ENCODE measurements at places on chromosomes 12 and 14.

GRCh38 chr14:47543459-47543858 lies 131.9 kb downstream of the MDGA2 start:
- DNase-seq, result no peak

- DNase-seq, result peak; percentile 52
These were observed 5.6 kb downstream of the ZNF385A start for GRCh38 chr12:54378796-54379397.

DNA sequence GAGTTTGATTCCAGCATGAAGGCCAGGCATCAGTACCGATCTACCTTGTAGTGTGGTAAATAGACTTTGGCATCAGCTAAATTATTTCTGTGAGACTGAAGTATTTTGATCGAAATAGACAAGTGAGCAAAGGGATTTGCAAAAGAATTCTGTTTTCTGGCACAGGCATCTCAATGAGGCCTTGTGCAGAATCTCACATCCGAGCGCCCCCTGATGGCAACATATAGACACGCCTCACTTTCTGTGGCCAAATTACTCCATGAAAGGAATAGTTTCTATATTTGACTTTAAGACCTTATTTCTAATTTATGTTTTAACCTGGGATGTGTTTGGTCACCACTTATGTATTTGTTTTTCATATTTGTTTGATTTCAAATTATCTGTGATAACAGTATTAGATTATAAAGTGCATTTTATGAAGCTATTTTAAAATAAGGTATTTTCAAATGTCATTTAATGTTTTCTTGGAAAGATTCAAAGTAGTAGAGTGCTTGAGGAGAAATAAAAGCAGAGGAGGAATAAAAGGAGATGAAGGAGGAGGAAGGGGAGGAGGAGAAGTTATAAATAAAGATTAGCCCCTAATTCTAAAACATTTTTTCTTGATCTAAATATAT lies 731.9 kb downstream of the NRXN3 start:
- no peak for DNase-seq

DNA sequence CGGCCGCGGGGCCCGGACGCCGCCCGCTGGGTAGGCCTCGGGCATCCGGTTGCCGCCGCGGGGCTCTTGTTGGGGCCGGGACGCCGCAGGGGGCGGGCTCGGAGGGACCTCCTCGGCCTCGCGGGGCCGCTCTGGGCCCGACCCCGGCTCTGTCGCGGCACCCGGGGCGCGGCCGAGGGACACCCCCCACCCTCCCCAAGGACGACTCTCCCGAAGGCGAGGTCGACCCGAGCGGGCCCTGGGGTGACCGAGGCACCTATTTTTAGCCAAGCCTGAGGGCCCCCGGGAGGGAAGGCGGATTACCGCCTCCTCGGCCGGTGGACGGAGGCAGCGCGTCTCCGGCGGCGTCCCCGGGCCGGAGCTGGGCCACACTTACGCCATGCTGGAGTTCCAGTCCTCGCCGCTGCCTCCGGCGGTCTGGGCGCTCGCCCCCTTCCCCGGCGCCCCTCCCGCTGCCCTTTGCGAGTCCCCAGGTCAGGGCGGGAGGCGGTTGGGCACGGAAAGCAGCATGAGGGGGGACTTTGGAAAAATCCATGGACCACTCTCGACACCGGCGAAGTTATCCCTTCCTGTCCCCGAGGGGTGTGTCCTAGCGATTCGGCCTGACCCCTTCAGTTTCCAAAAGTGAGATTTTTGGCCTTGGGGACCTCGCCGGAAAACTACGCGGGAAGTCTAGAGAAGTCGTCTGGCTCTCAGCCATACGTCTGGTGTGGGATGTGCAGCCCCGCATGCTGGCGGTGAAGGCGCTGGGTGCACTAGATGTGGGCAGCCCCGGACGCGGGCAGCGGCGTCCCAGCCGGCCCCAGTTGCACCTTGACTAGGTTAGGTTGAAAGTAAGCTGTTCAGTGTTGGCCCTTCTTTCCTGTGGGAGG lies 699 bp downstream of the KTN1 start:
- DNase-seq, result no peak
